CD4-positive, alpha-beta T cell treated with Interleukin-17A for 1 hour (primary cell): ENCODE measurements at places on chromosomes 4 and X.

GRCh38 chrX:34849371-34849770, 93.2 kb upstream of the FAM47B start:
- no peak for DNase-seq

GRCh38 chr4:149293046-149293649, 522.5 kb downstream of the IQCM start:
- DNase-seq: no peak

GRCh38 chr4:122716825-122717448, 15.6 kb upstream of the BBS12 start:
- peak; percentile 76 for DNase-seq

DNA sequence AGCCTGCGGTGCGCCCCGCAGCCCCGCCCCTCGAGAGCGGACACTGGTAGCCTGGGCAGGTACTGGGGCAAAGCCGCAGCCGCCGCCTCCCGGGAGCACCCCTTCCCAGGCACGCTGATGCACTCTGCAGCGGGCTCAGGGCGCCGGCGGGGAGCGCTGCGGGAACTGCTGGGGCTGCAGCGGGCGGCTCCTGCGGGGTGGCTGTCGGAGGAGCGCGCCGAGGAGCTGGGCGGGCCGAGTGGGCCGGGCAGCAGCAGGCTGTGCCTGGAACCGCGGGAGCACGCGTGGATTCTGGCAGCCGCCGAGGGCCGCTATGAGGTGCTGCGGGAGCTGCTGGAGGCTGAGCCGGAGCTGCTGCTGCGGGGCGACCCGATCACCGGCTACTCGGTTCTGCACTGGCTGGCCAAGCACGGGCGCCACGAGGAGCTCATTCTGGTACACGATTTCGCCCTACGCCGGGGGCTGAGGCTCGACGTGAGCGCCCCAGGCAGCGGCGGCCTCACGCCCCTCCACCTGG, 401 bp downstream of the SOWAHD start:
- peak; percentile 32 for DNase-seq

DNA sequence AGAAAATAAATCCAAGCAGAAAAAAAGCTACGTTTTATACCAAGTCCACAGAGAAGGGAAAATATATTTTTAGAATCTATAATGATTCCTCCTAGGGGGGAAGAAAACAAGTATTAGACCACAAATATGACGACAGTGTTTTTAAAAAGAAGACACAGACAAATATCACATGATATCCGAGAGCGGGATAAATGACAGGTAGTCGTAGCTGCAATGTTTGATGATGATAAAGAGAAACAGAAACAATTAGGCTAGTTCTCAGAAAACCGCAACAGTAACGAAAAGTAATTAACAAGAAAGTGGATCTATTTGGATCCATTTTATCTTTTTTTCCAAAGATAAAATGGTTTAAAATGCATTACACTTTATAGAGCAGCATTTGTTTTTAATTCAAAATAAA, 918 bp downstream of the HAUS3 start:
- DNase-seq: peak; percentile 76

DNA sequence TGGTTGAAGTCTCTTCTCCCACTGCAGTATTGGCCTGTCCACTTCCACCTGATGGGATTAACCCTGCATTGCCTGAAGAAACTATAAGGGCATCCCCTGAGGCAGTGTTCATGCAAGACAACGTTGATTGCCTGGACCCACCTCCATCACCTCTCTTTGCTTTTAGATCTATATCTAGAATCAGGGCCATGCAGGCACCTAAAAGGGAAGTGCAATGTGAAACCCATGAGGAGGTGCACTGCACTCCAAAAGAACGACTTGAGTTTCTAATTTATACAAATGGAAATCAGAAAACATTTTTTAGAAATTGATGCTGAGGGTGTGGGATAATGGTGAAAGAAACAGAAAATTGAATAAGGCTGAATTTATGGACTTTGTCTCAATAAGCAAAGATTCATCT, 694.4 kb downstream of the TRAM1L1 start:
- no peak for DNase-seq

DNA sequence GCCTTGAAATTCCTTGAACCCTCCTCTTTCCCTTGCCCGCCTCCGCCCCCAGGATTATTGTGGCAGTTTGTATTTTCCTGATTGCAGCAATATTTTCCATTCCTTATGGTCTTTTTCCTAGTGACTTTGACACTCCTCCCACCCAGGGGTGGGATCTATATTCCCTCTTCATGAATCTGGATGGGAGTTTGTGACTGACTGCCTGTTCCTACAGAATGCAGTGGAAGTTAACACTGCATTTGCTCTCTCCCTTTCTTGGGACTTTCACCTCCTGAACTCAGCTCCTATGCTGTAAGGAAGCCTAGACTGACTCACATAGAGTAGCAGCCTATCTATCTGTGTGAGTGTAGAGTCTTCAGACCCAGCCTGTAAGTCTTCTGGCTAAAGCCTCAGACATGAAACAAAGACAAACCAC, 2.2 kb downstream of the FUNDC2 start:
- no peak for DNase-seq

DNA sequence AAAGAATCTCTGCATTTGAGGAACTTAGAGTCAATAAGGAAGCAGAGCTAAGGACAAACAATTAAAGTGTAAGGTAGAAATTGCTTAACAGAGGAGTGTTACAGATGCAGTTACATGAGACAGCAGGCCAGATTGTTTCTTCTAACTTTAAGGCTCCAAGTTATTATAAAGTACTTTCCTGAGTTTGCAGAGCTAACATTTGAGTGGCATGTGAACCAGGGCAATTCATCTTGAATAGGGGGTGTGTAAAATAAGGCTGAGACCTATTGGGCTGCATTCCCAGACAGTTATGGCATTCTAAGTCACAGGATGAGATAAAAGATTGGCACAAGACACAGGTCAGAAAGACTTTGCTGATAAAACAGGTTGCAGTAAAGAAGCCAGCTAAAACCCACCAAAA, 7.6 kb upstream of the LNX1 start:
- no peak for DNase-seq

DNA sequence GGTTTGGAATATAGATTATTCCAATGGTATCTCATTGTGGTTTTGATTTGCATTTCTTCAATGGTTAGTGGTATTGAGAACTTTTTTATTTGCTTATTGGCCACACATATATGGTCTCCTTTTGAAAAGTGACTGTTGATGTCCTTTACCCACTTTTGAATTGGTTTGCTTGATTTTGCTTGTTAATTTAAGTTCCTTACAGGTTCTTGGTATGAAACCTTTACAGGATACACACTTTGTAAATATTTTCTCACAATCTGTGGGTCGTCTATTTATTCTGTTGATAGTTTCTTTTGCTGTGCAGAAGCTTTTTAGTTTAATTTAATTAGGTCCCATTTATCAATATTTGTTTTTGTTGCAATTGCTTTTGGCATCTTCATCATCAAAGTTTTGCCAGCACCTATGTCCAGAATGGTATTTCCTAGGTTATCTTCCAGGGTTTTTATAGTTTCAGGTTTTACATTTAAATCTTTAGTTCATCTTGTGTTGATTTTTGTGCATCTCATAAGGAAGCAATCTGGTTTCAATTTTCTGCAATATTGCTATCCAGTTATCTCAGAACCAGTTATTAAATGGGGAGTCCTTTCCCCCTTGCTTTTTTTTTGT, 475.7 kb upstream of the PABPC4L start:
- DNase-seq: no peak

- DNase-seq: no peak
Measured at GRCh38 chrX:39402158-39402557, 600.9 kb downstream of the MID1IP1 start.

GRCh38 chr4:183503497-183504063, 1.3 kb upstream of the ING2 start:
- DNase-seq: peak; percentile 70
